ENCODE measurements at places on chromosomes 3 and 15.

DNA sequence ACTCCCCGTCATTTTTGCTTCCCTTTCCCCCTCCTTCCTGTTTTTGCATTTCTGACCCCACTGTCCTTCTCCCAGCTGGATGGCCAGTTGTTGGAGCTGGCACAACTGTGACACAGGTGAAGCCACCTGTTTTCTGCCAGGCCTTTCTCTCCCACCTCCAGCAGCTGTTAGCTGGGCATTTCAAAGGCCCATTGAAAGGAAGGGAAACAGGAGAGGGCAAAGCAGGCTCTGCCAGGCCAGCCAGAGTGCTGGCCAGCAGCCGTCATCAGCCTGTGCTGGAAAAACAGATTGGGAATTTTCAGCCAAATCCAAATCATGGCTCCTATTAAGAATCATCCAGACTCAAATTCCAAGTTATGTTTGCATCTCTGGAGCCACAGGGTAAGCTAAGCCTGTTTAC is 155.2 kb upstream of the C2CD4B start:
- DNase-seq = no peak

DNA sequence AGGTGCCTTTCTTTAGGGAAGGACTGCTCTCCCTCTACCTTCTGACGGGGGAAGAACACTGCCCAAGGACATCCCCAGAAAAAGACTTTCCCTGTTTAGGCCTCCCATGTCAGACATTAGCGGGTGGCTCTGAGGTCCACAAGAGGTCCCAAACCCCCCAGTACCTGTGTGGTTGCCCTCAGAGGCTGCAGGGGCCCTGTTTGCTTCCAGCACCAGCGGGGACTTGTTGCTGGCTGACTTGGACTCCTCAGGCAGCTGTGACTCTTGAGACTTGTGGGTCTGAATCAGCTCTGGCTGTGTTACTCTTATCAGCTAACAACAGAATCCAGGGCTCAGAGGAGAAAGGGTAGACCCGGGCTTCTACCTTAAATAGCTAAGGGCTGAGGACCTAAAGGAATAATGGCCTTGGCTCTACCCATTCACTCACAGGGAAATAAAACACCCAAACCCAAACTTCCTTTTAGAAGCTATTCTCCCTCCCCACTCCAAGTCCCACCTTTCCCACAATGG is 39.2 kb downstream of the SEMA3G start:
- DNase-seq = no peak

- DNase-seq = no peak
Measured at GRCh38 chr3:109803274-109803673, 465.9 kb upstream of the DPPA4 start.

- peak; percentile 5 for DNase-seq
Measured at GRCh38 chr3:42906070-42906847, at the start of gene ZNF662. ZNF662 (plus strand) TSS chr3:42906142; CDS start chr3:42908115, 1,973 bp downstream.

DNA sequence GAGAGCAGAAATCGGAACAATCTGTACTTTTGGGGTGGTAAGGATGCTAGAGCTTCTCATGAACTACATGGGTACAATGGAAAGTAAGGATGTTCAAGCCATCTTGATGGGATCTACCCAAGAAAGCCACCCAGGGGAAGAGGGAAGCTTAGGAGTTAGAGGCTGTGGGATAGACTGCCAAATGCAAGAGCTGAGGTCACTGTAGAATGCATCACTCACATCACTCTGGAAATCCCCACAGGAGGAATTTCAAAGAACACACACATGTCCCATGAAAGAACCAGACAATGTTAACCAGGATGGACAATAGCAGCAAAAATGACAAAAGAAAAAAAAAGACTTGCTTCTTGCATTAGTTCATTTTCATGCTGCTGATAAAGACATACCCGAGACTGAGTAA is 32.8 kb upstream of the UBE2E2 start:
- DNase-seq = no peak

DNA sequence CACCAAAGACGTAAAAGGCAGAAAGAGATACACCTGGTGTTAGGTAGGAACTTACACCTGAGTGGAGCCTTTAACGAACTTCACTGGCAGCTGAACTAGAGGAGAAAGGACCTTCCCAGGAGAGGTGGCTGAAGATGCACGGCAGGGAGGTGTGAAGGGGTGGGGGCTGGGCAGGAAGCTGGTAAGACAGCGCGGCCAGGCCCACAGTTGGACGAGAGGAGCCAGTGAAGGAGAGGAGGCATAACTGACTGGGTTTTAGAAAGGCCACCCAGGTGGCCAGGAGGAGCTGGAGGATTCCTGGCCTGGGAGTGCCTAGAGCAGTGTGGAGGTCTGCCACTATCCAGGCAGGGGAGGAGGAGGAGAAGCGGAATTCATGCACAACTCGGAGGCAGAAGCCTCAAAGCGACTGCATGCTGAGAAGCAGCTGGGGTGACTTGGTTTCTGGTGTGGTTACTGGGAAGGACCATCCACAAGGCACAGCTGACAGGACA is 51.9 kb downstream of the SLC41A3 start:
- DNase-seq = no peak

- DNase-seq = peak; percentile 31
Measured at GRCh38 chr3:66822186-66823008, 175.7 kb upstream of the KBTBD8 start.

- DNase-seq = no peak
Measured at GRCh38 chr3:114408736-114409670, 115.2 kb downstream of the TIGIT start.

- DNase-seq = no peak
Measured at GRCh38 chr15:46297766-46298165, 662.9 kb downstream of the SQOR start.

GRCh38 chr15:36053746-36054145 is 507.8 kb upstream of the DPH6 start:
- DNase-seq = no peak

- DNase-seq = no peak
Measured at GRCh38 chr3:151315136-151315535, 1.5 kb downstream of the GPR87 start.

DNA sequence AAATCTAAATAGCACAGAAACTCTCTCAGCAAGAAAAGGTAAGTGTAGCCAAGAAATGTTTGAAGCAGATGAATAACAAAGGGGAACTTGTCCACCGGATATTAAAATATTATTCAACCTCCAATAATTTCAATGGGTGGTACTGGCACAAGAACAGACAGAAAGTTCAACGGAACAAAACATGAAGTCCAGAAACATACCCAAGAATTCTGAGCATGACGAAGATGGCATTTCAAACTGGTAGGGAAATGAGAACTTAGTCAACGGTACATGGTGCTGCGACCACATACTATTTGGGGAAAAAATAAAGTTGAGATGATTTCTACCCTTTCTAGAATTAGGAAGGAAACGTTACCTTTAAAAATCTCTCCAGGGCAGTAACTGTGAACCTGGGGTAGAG is 5.5 kb downstream of the CHSY1 start:
- no peak for DNase-seq

GRCh38 chr3:194220901-194221326 is 85.0 kb downstream of the HES1 start:
- no peak for DNase-seq

GRCh38 chr3:143000528-143000927 is 842 bp upstream of the U2SURP start:
- DNase-seq = no peak

DNA sequence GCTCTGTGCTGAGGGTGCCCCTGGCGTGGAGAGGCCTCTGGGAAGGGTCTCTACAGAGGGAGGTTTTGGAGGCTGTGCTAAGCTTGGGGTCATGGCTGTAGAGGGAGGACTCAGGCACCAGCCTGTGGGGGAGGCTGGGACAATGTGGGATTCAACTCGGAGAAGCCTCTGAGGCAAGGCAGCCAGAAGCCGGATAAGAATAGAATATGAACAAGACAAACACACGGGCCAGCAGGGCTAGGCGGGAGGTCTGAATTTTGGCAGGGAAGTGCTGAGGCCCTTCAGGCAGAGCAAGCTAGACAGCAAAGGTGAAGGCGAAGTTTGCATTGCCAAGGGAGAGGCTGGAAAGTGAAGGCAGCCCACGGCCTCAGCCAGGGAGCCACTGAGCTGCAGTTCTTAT is 612.1 kb upstream of the NR2F2 start:
- no peak for DNase-seq

GRCh38 chr15:68177742-68178141 is 27.4 kb downstream of the CALML4 start:
- DNase-seq = no peak

- no peak for DNase-seq
Measured at GRCh38 chr3:97235179-97235578, 420.8 kb downstream of the EPHA6 start.

DNA sequence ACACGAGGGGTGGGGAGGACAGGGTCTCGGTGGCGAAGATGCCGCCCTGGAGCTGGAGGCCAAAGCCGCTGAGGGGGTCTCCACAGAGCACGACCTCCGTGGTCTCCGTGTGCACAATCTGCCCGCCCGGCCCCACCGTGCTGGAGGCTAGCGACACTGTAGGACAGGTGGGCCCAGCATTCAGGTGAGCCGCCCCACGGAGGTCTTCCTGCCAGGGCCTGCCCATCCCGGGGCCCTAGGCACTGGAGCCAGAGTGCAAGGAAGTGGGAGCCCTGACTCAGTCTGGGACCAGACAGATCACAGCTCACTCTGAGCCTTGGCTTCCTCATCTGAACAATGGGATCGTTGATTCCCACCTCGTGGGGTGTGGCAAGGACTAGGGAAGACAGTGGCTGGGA is 25.8 kb downstream of the GRIP2 start:
- DNase-seq = no peak

DNA sequence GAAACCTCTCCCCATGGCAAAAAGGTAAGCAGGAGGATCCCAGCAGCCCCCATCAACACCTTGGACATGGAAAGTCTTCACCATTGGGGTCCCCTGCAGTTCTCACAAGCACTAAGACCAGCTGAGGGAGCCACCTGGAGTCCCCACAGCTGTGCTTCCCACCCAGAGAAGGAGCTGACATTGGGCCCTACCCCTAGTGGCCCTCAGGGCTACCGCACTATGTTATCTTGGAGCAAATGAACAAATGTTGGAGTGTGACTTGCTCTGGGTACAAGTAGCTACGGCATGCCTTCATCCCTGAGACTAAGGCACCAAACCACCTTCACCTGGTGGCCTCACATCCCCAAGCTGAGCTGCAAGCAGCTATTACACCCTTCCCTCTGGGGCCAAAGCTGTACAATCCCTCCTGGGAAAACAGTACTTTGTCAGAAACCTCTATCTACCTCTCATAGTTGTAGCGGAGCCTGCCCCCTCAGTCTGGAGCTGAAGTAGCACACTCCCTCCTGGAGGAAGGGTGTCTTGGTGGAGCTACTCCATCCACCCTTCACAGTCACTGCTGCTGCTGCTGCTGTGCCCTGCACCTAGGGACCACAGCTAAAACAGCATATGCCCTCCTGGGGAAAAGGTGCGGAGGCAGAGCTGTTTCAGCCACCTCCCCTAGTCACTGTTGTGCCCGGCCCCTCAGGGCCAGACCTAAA is 42.7 kb downstream of the SERP1 start:
- no peak for DNase-seq

DNA sequence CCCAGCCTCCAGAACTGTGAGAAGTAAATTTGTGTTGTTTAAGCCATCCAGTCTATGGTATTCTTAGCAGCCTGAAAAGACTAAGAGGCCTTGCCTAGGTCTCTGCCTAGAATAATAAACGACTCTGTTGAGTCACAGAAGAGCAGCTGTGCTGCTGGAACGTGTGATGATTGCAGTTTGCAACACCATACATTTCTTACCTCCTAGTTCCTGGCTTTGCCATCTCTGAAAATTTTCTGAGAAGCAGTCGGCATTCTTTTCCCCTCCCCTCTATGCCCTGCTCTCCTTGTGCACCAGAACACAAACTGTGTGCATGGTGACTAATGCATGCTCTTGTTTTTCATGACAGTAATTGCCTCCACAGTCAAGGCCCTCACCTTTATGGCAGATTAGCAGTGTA is 301.3 kb downstream of the IL20RB start:
- DNase-seq = no peak

DNA sequence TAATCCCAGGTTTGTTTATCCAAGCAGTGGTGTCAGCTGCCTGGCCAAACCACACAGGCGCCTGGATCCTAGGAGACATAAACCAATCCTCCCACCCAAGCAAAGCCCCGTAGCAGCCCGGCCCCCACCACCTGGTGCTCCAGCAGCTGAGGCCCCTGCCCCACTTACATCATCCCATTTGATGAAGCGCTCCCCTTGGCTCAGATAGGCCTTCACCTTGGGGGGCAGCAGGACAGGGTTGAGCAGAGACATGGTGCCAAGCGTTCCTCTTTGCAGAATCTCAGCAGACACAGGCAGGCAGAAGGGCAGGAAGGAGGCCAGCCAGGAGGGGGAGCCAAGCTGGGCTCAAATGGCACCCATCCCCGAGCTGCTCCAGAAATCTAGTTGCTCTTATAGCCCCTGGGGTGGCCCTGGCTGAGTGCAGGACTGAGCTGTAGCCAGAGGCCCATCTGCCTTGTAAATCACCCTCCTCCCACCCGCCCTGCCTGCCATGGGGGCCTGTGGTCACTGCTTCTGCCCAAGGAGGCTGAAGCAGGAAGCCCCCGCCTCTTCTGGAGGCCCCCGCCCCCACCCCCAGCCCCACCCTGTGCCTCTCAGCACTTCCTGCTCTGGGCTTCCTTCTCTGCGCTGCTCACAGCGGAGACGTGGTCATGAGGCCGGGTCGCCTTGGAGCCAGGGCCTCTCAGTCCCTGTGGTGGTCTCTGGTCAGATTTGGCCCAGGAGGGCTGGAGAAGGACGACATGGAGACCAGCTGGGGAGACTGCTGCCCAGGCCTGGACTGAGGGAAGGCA is at the start of gene PLCB2:
PLCB2 (minus strand) TSS at position 515 of the 791 bp plus-strand sequence; CDS start at position 252, 263 bp downstream.
- peak; percentile 41 for DNase-seq

DNA sequence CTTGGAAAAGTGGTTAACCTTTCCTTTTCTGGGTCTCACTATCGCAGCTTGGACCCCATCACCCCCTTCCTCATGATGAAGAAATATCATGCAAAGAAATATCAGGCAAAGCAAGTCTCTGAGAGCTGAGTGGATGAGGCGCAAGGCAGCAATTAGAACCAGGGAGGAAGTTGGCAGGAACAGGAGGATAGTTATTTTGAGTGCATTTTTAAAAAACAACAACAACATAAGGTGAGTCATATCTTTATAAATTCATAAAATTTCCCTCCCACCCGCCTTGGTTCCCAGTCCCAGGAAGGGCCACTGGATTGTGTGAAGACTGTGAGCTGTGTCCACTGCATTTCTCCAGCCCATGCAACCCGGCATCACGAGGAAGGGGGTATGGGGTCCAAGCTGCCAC is 316.9 kb upstream of the TLE3 start:
- no peak for DNase-seq

GRCh38 chr15:92780843-92781242 is 119.3 kb upstream of the CHD2 start:
- no peak for DNase-seq
